ENCODE measurements at places on chromosomes 2 and 18. TPM values are rescaled to one million over a fixed set of nuclear protein-coding genes. Genes with fewer than 3 reads are reported as not detected.

Gene ARHGAP25
- not detected for total RNA-seq

Gene REG3G
- not detected for total RNA-seq

Gene ANKRD53
- total RNA-seq, result 0.39 TPM

Gene PELI1
- total RNA-seq, result 4.4 TPM

Gene WNT10A
- not detected for total RNA-seq

Gene LRRTM4
- total RNA-seq, result not detected

Gene C2orf80
- total RNA-seq, result not detected

Gene AGBL5
- total RNA-seq, result 16.5 TPM

Gene ZBTB14
- total RNA-seq, result 13.9 TPM

Gene LRRC30
- not detected for total RNA-seq

Gene CNGA3
- total RNA-seq, result under 0.01 TPM

Gene SLC4A5
- under 0.01 TPM for total RNA-seq

Gene UGT1A9
- total RNA-seq, result not detected

Gene SCN9A
- 0.78 TPM for total RNA-seq

Gene GRP
- not detected for total RNA-seq

Gene PIK3C3
- total RNA-seq, result 38.1 TPM

Gene TMEM150A
- 9.6 TPM for total RNA-seq

Gene AFF3
- not detected for total RNA-seq

Gene SCG2
- total RNA-seq, result 0.39 TPM

Gene NOL4
- not detected for total RNA-seq

Gene SLC39A10
- total RNA-seq, result 25.7 TPM

Gene ABCG8
- total RNA-seq, result not detected

Gene RBKS
- total RNA-seq, result 2.0 TPM

Gene CD8B2
- not detected for total RNA-seq

Gene BCL11A
- total RNA-seq, result not detected

Gene DAPL1
- not detected for total RNA-seq

Gene POTEJ
- total RNA-seq, result not detected

Gene LYPD6B
- total RNA-seq, result not detected

Gene TOGARAM2
- total RNA-seq, result 0.37 TPM

Gene BMP10
- not detected for total RNA-seq

Gene KCNS3
- 1.1 TPM for total RNA-seq

Gene GBX2
- under 0.01 TPM for total RNA-seq

Gene ELOA2
- total RNA-seq, result not detected

Gene AQP12B
- total RNA-seq, result not detected

Gene CRIM1
- 47.8 TPM for total RNA-seq

Gene INPP5D
- total RNA-seq, result 0.39 TPM

Gene RIT2
- not detected for total RNA-seq

Gene MROH2A
- total RNA-seq, result not detected

Gene ZNF385B
- under 0.01 TPM for total RNA-seq

Gene CENPA
- 16.0 TPM for total RNA-seq

Gene ERICH2
- not detected for total RNA-seq

Gene TYW5
- total RNA-seq, result 6.8 TPM

Gene CIB4
- not detected for total RNA-seq

Gene SKOR2
- total RNA-seq, result not detected
